ENCODE measurements at places on chromosomes 16 and 17.

DNA sequence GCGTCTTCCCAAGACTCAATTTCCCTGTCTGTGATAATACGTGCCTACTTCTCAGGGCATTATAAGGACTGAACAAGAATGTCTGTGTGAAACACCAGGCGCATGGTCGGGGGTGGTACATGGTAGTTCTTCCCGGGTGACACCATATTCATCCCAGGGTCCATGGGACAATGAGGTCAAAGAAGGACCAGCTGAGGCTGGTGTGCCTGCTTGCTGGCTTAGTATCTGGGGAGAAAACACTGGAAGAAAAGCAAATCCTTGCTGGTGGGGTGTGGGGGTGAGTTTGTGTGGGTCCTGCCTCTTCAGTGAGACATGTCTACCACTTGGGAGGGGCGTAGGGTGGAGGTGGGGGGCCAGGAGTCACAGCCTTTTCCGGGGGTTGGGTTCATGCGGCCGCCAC, 174.2 kb downstream of the RAB11FIP4 start:
- DNase-seq = no peak

DNA sequence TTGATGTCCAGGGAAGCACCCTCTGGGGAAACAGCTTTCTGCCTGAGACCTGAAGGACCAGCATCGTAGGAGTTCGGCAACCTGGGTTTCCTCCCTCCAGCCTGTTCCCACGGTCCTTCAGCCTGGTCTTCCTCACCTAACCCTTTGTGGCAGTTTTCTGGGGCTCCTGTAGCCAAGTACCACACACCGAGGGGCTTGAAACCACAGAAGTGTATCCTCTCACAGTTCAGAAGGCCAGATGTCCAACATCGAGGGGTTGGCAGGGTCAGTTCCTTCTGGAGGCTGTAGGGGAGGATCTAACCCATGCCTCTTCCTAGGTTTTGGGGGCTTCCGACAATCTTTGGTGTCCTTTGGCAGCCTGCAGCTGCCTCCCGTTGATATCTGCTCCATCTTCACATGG, 381.0 kb upstream of the TNRC6C start:
- DNase-seq = no peak

- DNase-seq = no peak
Measured at GRCh38 chr17:298791-299450, 53.7 kb downstream of the RPH3AL start.

DNA sequence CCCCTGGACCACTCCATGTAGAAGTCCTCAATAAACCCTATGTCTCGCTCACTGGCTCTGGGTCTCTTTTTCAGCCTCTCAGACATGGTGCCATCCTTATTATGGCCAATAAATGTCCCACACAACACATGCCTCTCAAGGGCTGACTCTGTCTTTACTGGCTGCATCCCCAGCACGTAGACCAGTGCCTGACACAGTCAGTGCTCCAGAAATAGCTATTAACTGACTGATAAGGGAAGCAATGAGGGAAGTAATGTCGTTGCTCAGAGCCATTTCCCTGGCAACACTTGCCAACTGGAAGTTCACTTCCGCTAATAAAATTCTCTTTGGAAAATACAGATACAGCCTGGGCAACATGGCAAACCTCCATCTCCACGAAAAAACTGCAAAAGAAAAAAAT, 19.1 kb upstream of the APOH start:
- DNase-seq = no peak

DNA sequence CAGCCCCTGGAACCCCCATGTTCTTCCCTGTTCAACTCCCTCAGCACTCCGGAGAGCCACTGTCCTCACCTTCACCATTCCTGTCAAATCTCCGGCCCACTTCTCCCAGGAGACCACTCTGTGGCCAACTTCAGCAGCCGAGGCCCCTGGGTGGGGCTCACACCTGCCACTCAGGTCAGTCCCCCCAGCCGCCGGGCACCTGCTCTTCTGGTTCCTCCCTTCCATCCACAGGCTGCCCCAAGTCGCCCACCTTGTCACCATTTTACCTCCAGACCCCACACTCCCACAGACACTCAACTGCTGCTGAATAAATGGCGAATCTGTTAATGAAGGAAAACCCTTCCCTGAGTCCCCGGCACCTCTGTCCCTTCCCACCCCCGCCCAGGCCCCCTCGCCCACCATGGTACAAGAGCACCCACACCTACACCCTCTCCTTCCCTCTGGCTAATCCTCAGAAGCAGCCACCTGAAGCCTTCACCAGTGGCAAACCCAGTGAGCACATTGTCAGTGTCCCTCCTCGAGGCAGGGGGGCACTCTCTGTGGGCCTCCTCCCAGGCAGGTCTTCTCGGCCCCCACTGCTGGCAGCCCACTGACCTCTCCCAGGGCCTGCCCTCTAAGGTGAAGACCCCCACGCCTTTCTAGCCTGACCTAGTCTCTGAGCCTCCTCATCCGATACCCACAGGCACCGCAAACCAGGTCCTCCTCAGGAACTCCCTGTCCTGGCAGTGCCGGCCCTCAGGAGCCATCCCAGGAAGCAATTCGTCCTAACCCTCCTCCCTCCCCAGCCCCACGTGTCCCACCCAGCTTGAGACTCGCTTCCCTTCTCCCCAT, 8.2 kb downstream of the CANT1 start:
- DNase-seq = no peak

DNA sequence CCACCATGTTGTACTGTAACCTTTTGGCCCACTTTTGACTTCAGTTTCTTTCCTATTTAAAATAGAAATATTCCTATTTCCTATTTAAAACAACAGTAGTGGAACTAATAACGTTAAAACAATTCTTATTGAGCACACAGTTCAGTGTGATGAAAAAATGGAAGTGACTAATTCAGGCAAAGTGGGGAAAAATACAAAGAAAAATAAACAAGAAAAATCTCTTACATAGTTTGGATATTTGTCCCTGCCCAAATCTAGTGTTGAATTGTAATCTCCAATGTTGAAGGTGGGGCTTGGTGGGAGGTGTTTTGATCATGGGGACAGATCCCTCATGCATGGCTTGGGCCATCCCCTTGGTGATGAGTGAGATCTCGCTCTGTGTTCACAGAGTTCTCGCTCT, 198.1 kb upstream of the CPHXL start:
- DNase-seq = no peak

DNA sequence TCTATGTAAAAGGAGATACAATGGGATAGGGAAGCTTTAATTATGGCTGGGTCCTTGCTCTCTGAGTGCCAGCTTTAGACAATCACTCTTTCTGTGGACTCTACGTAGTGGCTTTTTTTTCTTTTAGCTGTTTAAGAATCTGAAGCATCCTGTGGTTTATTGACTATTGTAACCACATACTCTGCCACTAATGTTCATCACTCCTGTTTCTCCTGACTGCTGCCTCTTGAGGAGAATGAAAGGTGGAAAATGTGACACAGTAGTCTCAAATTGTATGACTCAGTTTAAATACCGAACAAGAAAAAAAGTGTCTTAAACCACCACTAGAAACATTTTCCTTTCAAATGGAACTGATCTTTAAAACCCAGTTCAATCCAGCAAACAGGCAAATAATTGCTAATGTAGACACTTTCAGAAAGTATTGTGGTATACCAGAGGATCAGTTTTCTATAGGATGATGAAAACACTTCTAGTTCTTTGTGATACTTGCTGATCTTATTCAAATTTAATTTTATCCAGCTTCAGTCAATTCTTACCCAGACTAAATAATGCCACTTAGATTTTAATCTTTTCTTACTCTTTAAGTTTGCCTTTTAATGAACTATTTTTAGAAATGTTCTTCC, 302.7 kb upstream of the PMFBP1 start:
- DNase-seq = no peak

GRCh38 chr17:57480438-57481196, 224.3 kb downstream of the MSI2 start:
- DNase-seq = peak; percentile 83

DNA sequence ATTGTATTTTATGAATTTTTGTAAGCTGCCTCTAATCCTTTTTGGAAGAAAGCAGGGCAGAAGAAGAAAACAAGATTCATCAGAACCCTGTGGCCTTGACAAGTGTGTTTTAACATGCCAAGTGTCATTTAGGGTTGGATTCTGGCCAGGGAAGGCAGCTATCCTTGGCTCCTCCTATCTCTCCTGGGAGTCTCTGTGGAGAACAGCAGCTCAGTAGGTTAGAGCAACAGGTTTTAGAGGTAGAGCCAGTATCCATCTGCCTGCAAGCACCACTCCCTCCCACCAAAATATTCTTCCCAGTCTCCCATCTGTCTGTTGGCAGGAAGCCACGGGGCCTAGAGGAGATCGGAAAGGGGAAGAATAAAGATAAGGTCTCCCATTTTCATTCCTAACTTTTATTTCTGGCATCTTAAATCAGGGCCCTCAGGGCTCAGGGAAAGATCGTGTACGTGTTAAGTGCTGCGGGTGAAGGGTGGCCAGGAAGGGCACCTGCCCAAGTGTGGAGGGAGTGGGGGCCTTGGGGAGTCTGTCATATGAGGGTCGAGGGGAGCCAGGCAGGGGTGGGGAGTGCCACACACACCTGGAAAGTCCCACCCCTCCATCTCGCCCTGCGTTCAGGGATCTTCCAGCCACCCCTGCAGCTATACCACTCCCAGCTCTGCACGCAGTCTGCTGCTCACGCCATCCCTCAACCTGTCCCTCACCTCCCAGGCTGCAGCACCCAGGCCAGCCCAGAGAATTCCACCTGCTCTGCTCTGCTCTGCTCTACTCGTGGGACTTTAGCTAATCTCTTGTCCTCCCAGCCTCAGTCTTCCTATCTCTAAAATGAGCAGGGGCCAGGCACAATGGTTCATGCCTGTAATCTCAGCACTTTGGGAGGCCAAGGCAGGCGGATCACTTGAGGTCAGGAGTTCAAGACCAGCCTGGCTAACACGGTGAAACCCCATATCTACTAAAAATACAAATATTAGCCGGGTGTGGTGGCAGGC, 17.1 kb upstream of the CPSF4L start:
- DNase-seq = peak; percentile 58

DNA sequence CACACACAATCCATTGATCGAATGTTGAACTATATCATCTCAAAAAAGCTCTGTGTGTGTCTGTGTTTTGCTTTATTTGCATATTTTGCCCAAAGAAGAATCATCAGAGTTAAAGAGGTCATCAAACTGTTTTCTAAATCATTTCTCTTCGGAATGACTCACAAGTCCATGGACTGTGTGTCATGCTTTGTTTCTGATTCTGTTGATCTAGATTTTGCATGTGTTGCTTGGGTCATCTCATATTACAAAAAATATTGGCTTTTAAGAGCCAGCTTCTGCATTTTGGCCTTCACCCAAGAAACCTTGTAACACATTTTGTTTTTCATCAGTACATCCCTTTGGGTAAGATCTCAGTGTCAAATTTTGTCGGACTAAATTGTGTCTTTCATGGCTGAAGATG, 471.2 kb upstream of the HSBP1 start:
- DNase-seq = no peak

DNA sequence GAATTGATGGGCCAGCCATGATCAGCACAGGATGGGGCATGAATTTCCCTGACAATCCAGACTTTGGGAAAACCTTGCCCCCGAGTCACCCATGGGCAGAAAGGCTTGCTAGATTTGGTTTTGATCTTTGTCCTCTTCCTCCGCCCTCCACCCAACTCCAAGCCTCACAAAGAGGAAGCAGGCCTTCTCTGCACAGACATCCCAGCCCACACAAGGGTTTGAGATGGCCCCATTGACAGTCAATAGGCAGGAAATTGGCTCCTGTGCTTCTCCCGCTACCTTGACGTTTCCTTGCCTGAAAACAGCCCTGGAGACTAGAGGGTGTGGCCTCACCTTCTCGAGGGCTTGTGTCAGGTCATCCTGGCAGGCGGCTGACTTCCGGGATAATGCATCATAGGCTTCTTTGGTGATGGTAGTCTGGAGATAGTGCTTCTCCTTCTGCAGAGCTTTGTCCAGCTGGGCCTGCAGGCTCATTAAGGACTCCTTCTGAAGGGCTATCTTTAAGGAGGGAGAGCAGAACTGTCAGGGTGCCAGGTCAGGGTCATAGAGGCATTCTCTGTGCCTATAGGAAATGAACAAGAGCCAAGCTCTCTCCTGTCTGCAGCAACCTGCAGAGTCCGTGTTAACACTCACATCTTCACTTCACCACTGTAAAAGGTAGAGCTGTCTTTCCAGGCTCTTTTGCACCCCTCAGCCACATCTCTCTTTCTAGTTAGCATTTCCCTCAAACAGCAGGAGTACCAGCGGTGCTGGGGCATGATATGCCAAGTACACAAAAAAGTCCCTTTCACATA, 32.2 kb downstream of the DHX38 start:
- DNase-seq = no peak

DNA sequence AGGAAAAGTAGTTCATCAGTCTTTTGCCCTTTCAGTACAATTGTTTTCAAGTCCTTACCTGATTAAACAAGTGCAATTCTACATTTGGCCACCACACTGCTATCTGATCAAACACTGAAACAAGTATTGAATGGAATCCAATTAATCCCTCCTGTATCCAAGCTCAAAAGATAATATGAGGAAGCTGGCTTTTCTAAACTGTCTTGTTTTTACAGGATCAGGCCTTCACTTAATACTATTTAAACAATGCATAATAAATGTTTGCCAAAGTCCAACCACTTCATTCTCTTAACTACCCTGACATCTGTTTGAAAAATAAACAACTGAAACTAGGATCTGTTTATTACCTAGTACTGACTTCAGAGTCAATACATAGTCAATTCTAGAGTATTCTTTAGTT, 131.6 kb downstream of the MRTFB start:
- no peak for DNase-seq

- DNase-seq = no peak
Measured at GRCh38 chr16:15880434-15881308, 7.7 kb downstream of the CEP20 start.

GRCh38 chr16:10729104-10730048, 14.3 kb upstream of the NUBP1 start:
- peak; percentile 71 for DNase-seq

DNA sequence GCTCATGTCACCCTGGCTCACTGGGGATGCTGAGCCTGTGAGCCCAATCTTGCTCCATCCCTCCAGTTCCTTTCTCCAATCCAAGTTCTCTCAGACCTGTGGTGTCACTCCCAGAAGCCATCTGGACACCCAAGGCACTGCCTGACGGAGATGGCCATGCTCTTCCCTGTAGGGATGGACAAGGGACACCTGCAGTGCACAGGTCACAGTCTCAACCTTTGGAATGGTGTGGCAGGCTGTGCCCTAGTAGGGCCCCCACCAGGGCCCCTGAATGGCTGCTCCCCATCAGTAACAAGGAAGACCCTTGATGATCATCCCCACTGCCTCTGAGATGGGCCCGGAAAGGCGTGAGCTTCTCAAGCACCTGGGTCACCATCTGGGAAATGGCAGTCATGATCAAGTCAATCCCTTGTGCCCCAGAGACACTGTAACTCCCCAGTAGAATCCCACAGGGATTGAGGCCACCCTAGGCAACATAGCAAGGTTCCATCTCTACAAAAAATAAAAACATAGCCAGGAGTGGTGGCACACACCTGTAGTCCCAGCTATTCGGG, 822.5 kb downstream of the KCNJ18 start:
- DNase-seq = no peak
